T47D (cell line): ENCODE measurements at places on chromosomes 16 and 17.

GRCh38 chr16:10589109-10589508, 8.7 kb upstream of the EMP2 start:
- DNase-seq, result no peak

- DNase-seq, result no peak
Observed at GRCh38 chr16:50737420-50737959, 4.4 kb upstream of the CYLD start.

- no peak for DNase-seq
Observed at GRCh38 chr16:77794586-77794985, 6.2 kb downstream of the VAT1L start.

DNA sequence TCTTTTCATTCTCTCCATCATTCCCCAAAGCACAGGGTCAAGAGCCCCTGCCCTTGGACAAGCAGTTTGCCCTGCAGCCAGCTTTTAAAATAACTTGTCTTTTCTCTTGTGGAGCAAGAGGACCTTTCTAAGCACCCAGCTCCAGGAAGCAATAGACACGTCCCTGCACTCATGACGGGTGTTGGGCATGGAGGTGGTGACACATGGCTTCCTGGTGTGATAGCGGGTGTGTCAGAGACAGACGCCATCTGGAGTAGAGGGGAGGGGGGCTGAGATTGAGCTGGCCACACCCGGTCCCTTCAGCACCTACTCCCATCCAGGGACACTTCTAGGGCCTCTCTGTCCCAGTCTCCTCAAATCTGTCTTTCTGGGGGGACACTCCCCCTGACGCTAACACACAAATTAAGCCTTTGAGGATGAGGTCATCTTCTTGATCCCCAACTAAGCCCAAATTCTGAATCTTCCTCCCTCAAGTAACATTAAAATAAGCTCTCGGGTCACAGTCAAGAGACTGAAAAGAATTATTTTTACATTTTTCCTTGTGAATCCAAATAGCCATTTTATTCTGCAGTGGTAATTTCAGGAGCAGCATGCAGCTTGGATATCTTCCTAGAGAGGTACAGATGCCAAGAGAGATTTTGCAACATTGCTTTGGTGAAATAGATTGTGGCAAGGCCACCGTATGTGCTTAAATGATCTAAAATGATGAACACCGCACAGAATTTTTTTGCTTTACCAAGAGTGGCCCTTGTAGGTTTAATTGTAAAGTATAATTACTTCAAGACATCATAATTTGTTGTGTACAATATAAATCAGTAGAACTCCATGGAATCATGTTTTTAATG, 216.6 kb upstream of the IRX3 start:
- no peak for DNase-seq

- DNase-seq, result peak; percentile 26
Observed at GRCh38 chr17:7912927-7913524, 3.1 kb downstream of the RNF227 start.

DNA sequence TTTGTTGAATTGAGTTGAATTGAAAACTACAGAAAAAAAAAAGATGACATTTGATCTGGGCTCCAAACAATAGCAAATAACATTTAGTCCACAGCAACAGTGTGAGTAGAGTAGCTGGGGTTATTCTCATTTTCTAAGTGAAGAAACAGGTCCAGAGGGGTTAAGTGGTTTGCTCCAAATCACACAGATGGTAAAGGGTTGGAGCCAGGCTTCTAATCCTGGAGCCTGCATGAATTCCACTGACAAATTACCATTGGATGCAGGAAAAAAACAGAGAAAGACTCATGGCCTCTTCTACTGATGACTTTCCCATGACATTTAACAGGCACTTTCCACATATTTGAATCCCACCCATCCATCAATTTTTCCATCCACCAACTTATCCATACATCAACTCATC, 182.4 kb downstream of the HS3ST4 start:
- no peak for DNase-seq

GRCh38 chr16:21150375-21151001, at the start of gene DNAH3:
Gene DNAH3 (minus strand): TSS chr16:21150846. CDS start chr16:21150319, 527 bp downstream.
- DNase-seq, result no peak

- no peak for DNase-seq
Observed at GRCh38 chr17:49440581-49440980, 25.9 kb upstream of the PHB1 start.

DNA sequence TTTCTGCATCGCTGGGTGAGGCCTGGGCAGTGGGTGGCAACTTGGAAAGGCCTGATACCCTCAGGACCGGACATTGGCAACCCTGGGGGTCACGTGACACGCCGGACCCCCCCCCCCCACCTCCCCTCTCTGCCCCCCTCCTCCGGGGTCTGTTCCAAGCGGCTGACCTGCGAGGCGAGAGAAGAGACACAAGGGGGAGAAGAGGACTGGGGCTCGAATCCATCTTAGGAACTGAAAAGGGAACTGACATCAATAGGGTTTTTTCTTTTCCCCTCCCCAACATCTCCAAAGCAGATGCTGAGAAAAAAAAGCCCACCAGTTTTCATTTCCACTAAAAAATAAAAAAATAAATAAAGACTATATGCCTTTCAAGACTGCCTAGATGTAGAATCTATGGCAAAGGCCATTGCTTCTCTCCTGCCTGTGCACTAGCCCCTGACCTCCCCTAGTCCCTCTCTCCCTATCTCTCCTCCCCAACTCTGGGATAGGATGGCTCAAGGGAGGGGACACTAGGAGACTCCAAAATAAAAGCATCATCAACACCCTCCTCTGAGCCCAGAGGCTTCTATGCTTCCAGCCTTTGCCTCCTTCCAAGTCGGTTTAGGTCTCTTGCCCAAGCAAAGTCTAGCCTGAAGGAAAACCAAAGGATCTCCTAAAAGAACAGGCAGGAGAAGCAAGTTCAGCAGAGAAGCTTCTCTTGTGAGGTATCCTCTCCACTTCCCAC, 7.7 kb upstream of the HOXB2 start:
- no peak for DNase-seq

GRCh38 chr17:57629470-57629869, 115.6 kb downstream of the CCDC182 start:
- DNase-seq, result no peak

DNA sequence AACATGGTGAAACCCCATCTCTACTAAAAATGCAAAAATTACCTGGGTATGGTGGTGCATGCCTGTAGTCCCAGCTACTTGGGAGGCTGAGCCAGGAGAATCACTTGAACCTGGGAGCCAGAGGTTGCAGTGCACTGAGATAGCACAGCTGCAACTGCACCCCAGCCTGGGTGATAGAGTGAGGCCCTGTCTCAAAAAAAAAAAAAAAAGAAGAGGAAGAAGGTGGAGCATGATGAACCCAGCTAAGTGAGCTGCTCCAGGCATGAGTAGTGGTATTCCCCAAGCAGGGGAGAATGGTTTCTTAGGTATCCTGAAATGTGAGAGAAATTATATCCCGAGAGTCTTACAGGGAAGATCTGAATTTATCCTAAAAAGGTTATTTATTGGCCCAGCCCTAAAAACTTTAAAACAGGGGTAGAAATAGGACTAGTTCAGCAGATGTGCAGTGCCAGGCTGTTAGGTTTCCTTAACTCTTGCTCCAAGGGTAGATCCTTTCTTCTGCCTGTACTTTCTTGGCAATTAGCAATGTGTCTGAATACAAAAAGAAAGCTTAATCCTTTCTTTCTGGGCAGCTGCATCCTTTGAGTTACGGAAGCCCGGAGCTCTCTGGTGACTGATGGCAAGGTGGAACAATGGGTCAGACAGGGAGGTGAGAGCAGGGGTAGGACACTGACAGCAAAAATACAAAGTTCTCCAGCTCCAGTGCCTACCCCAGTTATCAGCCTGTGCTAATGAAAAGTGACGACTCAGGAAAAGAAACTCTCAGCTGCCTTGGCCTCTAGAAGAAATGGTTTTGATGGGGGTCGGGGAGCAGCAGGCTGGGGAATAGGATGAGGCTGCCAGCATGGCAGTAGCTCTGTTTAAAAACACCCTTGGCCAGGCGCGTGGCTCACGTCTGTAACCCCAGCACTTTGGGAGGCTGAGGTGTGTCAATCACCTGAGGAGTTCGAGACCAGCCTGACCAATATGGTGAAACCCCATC, 36.5 kb upstream of the TOB1 start:
- no peak for DNase-seq

GRCh38 chr16:66256919-66257318, 109.6 kb upstream of the CDH5 start:
- DNase-seq, result no peak

GRCh38 chr17:36742267-36743000, 141.1 kb downstream of the MRM1 start:
- DNase-seq, result no peak

GRCh38 chr17:45413498-45413923, 19.2 kb downstream of the ARHGAP27 start:
- no peak for DNase-seq

GRCh38 chr16:65751622-65752521, 614.6 kb upstream of the CDH5 start:
- no peak for DNase-seq

- no peak for DNase-seq
Observed at GRCh38 chr17:47997586-47997985, 26.7 kb downstream of the CDK5RAP3 start.

GRCh38 chr17:32659419-32659842, 172.6 kb downstream of the CDK5R1 start:
- DNase-seq, result peak; percentile 79

- no peak for DNase-seq
Observed at GRCh38 chr17:76207275-76208059, 32.8 kb downstream of the RNF157 start.

GRCh38 chr17:28364665-28365363, at the start of gene SEBOX:
Gene SEBOX (minus strand): TSS chr17:28365199. CDS start chr17:28365151, 48 bp downstream.
- no peak for DNase-seq

GRCh38 chr17:79987187-79987934, 48.3 kb downstream of the TBC1D16 start:
- no peak for DNase-seq

GRCh38 chr17:8630227-8630801, at the start of gene MYH10:
Gene MYH10 (minus strand): TSS chr17:8630725. CDS start chr17:8623246, 7,479 bp downstream.
- no peak for DNase-seq
